Right renal cortex interstitium (tissue), 3 donors: ENCODE measurements at places on chromosomes 16 and 17. TPM values are rescaled to one million over a fixed set of nuclear protein-coding genes. Genes with fewer than 3 reads are reported as not detected.
A peak's percentile ranks its signal among the peaks of the same experiment; 100 is the strongest.

The UQCRC2 gene
- 316 TPM for polyA plus RNA-seq

The GPR142 gene
- polyA plus RNA-seq: not detected

The CCL8 gene
- polyA plus RNA-seq: 0.22 TPM

The LGALS9B gene
- not detected for polyA plus RNA-seq

The BAHCC1 gene
- polyA plus RNA-seq: 15.2 TPM

The YPEL3 gene
- 42.2 TPM for polyA plus RNA-seq

The GAST gene
- not detected for polyA plus RNA-seq

The CACNB1 gene
- polyA plus RNA-seq: 8.2 TPM

The PRAC1 gene
- not detected for polyA plus RNA-seq

The MYL4 gene
- polyA plus RNA-seq: 3.9 TPM

The PTGES3L gene
- polyA plus RNA-seq: 1.9 TPM

The ASPHD1 gene
- 0.87 TPM for polyA plus RNA-seq

The PKMYT1 gene
- 11.3 TPM for polyA plus RNA-seq

DNA sequence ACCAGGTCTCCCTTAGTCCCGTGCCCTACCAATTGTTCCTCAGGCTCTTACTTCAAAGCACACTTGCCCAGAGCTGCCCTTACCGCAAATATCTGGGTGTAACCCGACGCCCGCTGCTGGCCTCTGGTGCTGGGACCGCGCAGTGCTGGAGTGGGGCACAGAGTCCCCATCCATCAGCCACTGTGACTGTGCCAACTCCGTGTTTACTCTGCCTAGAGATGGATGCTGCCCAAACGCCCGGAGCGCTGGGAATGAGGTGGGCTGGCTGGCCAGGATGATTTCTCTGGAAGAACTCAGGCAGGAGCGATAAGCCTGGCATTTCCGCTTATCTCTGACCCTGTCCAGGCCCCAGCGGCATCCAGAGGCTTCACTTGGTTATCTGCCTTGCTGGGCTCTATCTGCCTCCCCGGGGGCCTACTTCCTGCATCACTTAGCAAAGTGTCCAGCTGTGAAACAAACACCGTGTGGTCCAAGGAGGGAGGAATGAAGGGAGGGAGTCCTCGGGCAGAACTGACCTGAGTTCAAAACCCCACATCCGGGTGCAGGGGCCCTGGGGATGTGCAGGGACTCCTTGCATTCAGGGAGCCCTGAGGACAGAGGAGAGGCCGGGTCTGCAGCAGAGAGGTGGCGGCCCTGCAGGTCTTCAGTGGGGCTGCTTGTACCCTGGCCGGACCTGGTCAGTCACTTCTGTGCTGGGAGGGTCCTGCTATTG is 9.4 kb upstream of the MYLK3 start:
- no peak for DNase-seq

- DNase-seq: no peak
Measured at GRCh38 chr16:66933776-66934137, 445 bp downstream of the CIAO2B start.

DNA sequence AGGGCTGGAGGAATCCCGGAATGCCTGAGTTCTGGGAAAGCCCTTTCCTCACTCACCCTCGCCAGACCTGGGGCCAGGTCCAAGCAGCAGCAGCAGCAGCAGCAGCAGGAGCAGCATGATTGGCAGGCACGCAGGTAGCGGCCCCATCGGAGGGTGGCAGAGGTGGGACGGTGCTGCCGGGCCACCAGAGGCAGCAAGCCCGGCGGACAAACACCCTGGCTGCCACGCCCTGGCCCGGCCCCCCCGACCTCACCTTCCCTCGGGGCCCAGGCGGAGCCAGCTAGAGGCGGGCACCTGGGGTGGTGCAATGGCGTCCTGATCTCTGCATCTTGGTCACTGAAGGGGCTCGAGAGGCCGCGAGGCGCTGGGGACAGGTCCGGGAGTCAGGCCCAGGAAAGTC is 122.4 kb downstream of the LAT start:
- no peak for DNase-seq

GRCh38 chr17:38453951-38454421 is 25.7 kb downstream of the ARHGAP23 start:
- DNase-seq: no peak

GRCh38 chr17:21199311-21199710 is 14.7 kb downstream of the TMEM11 start:
- no peak for DNase-seq

GRCh38 chr17:18314059-18314730 is 599 bp downstream of the TOP3A start:
- peak; percentile 8 for DNase-seq

DNA sequence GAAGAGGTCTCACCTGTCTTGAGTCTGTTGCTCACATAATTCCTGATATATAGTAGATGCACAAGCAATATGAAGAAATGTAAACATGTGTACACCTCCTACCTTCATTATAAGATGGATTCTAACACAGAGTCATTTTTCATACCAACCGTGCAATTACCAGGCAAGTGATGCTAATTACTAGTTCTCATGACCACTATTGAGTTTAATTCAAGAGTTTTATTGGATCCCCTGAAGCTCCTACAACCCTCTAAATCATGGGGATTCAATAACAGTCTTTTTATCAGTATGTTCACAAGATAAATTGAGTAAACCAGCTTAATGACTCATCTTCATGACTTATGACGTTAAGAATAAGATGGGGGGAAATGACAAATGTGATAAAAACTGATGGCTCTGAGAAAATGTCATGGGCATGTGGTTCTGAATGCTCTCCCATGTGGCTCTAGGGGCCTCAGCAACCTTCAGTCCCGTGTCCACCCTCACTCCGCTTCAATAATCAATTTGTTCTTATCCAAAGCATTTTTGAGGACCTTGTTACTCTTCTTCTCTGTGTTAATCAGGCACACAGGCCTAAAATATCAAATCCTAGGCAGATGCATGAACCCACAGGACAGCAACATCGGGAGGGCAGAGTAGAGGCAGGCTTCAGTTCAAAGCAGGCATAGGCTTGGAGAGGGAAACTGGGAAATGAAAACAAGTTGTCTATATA is 42.8 kb downstream of the PRAC1 start:
- DNase-seq: no peak

DNA sequence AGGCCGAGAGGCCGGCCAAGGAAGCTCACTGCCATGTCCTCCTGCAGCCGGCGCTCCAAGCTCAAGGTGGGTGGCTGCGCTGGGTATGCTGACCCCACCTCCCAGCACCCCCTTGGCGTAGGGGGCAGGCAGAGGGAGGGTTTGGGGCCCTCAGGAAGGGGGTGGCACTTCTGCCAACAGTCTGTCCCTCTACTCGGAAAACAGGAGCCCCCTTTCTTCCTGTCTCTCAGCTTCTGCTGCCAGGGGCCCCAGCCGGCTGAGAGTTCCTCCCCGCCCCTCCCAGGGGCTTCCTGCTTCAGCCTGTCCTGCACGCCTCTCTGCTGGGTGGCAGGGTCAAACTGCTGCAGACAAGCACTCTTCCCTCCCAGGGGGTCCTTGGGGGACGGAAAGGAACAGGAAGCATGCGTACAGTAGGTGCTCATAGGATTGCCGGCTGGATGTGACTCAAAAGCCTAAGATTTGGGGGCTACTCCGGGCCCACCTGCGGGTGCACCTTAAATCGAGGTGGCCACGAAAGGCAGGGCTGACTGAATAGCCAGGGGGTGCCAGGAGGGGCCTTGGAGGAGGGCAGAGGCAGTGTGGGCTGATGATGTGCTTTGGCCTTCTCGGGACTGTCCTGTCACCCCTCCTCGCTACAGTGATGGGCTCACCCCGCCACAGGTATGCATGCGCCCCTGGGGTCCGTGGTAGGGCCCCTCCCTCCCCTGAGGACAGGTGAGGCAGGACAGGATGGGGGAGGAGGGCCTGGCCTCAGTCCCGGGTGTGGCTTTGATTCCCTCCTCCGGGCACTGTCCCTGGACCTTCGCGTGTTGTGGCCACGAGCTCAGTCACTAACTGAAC is 4.0 kb downstream of the CBX2 start:
- no peak for DNase-seq

GRCh38 chr17:65637786-65638185 is 76.3 kb upstream of the AXIN2 start:
- no peak for DNase-seq

DNA sequence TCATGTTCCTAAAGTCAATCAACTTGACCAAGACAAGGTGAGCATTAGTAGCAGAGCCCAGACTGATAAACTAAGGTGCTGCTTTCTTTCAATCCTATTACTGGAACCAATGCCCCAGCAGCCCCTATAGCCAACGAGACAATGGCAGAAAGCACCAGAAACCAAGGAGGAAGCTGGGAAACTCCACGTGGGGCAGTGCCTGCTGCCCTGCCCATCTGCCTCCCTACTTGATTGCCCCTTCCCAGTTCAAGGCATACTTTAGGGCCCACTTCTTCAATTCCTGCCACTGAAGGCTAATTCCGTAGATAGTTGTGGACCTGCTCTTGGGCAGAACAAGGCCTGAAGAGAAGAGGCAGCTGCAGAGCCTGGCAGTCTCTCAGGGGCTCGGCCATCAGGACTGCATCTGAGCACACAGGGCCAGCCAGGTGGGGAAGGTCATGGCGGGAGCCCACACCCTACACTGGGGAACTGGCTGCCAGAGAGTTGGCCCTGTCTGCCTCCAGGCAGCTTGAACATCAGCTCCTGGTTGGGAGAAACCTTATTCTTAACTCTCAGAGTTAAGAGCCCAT is 30.9 kb downstream of the WSB1 start:
- DNase-seq: no peak

DNA sequence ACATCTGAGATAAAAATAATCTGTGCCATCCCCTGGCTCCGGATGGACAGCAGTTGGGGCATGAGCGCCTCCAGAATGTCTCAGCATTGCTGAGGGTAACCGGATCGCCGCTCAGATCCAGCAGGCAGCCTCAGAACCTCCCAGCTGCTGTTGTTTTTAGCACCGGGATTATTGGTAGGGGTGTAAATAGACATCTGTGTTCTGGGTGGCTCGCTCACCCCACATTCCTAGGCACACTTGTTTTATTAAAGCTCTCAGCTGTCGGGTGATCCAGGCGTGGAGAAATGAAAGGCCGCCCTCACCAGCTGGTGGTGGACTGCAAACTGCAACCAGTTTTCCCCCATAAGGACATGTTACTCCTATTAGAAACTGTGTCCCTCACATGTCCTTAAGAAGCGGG is 32.1 kb downstream of the MYH3 start:
- no peak for DNase-seq

DNA sequence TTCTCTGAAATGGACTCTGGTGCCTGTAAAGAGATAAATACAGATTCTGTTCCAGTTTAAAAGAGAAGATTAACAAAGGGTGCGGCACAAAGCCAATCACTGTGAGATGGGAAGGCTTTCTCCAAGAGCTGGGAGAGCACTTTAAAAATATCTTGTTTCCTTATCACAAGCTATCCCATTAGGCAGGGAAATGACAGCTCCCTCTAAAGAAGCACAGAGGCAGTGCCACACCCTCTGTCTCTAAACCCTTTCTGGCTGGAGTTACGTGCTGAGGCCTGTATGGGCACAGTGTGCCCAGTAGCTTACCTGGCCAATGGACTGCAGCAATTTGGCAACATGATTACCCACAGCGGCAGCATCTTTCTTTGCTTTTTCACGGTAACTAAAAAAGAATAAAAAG is 9.0 kb upstream of the TERB1 start:
- no peak for DNase-seq

GRCh38 chr16:84562174-84562815 is 55.6 kb downstream of the COTL1 start:
- DNase-seq: no peak

DNA sequence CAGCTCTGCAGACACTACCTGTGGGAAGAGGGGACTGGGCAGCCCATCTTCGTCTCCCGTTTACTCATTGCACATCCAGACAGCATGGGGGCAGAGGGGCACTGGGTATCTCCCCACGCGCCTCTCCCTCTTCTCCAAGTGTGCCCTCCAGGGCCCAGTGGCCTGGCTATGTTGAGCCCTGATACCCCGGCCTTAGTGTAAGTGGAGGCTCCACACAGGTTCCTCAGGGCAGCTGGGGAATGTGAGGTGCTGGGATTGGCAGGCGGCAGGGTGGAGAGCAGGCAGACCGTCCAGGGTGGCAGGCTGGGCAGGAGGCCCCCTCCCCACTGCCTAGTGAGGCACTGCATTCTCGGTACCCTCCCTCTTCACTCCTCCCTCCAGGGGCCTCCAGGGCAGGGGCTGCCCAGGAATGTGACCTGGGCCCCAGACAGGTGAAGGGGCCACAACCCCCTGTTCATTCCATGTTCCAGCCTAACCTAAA is 13.2 kb upstream of the NAGLU start:
- DNase-seq: no peak

DNA sequence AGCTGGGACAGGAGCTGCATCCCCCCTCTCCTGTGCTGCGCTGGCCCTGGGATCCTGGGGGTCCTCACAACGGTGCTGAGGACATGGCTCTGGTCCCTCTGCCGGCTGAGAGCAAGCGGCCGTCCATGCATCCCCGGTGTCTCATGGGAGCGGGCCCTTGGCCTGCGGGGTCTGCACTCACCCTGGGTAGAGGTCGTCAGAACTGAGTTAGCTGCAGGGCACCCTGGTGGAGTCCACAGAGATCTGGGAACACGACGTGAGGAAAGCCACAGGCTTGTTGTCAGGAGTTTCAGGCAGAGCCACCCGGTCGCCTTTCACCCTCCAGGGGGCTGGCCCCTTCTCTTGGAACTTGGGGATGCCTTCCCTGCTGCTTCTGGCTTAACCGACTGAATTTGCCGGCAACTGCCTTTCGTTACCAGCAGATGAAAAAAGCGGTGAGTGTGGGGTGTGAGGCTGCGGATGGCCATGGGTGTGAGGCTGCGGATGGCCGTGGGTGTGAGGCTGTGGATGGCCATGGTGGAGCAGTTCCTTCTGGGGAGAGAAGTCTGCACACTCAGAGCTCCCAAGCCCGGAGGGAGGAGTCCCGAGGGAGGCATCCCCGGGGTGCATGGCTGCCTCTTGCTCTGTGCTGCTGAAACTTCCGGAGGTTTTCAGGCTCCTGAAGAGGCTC is 81.7 kb downstream of the LMF1 start:
- DNase-seq: no peak

GRCh38 chr16:66585481-66586239 is 6.4 kb downstream of the CMTM2 start:
- DNase-seq: no peak

- DNase-seq: no peak
Measured at GRCh38 chr17:81063106-81064093, 28.4 kb downstream of the BAIAP2 start.

DNA sequence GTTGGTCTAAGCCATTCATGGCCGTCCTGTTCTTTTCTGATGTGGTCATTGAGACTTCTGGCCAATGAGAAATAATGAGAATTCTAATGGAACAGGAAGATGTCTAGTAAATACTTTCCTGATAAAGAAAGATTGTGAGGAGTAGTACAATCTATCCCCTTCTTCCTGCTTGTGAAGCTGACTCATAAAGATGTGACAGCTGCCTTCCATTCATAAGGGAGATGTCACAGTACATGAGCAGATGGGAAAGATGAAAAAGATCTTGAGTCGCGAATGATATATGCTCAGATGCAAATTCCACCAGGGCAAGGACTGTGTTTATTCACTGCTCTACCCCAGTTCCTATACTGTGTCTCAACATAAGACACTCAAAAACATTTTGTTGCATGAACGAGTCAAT is 111.7 kb upstream of the FOXF1 start:
- no peak for DNase-seq

DNA sequence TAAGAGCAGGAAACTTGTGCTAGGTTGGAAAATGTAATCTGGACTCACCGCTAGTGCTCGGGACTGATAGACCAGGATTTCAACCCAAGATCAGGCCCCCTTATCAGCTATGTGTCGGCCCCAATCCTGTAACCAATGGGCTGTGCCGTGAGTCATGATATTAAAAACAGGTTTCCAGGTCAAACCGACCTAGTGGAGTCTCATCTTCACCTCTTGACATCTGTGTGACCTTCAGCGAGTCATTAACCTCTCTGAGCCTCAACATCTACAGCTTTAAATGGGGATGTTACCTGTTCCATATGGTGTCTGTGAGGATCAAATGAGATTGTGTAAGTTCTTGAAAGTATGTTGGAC is 512 bp downstream of the PMM2 start:
- no peak for DNase-seq

- no peak for DNase-seq
Measured at GRCh38 chr17:31249835-31250141, 47.3 kb downstream of the OMG start.
